IPS-NIHi11 (cell line): ENCODE measurements at places on chromosomes 5 and 9.

DNA sequence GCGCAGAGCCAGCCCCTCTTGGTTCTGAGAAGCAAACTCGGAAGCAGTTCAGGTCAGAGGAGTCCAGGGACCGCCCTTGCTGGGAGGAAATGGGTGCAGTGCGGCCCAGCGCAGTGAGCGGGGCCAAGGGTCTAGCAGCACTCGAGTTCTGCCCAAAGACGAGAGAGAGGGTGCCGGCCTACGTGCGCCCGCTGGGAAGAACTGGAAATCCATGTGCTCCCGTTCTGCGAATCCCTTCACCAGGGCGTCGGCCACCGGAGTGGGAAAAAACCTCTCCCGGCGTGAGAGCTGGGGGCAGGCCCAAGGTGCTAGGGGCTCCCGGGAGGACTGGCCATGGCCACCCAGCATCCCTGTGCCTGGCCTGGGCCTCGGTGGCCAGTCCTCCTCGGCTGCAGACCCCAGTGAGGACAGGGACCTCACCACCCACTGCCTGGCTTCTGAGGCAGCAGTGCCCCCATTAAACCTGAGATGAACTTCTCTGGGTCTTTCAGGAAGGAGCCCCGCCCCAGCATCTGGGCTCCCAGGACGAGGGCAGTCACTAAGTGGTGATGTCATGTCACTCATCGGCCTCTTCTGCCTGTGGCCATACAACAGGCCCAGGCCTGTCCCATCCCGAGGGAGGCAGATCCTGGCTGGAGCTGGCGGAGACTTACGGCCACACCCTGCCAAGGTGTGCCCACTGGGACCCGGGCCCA, 10.6 kb downstream of the TMEM250 start:
- no peak for DNase-seq

- no peak for DNase-seq
Measured at GRCh38 chr5:160171666-160172065, 52.4 kb upstream of the PWWP2A start.

DNA sequence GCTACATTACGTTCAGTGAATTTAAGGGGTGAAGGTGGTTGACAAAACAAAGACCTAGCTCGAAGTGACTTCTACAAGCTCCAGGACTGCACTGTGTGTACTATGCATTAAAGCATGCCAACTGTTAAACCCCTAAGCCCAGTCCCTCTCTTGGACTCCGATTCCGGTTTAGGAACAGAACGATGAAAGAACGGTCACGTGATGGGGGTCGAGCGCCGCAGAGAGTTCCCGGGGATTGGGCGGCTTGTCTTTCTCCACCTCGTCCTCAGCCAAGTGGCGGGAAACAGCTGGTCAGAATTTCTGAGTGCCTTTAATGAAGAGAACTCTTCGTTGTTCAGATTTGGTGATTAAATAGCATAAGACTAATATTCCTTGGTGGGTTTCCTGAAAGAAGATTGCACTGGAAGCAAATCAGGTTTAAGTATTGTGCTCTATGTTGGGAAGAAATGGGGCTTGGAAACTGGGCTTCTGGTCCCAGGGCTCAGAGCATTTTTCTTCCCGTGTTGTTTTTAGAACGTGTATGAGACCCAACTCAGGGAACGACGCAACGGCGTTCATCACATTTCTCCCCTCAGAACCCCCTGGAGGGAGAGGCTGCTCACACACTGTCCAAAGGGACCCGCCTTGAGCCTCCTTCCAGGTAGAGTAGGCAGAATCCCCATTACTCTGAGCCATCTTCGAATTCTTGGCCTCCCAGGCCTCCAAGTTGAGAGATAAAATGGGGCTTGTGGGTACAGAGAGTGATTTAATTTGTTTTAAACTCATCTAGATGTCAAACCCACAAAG, 25.3 kb downstream of the IRX2 start:
- DNase-seq, result no peak

- DNase-seq, result no peak
Measured at GRCh38 chr5:67908126-67908765, 307.3 kb upstream of the PIK3R1 start.

DNA sequence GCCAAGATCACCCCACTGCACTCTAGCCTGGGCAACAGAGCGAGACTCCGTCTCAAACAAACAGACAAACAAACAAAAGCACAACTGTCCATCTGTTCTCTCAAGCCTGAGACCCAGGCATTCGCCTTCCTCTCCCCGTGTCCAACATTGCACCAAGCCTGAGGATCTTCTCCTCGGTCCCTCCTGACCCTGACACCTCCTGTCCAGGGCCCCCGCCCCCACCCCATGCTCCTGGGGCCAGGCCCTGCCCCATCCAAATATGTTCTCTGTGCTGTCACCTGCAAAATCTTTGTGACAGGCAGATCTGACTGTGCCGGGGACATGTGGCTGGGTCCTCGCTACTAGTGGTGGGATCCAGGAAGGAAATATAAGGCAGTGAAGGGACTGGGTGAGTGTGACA, 33.4 kb upstream of the UNC5A start:
- DNase-seq, result no peak

- DNase-seq, result no peak
Measured at GRCh38 chr5:14105718-14106410, 37.3 kb upstream of the TRIO start.

DNA sequence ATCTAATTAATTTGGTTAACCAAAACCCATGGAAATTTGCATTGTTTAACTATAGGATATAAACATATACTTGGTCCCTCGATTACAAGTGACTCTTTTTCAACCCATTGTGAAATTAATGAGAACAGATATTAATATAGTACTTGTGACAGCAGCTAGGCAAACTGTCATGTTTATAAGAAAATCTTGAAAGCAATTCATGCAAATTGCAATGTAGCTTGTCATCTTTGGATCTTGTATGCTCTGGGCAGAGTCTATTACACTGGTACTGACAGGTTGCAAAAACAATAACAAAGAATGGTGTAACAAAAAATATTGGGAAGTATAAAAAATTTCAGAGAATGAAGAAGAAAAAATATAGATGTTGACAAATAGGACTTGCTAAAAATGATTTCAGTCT, 941.0 kb downstream of the DNAH5 start:
- no peak for DNase-seq

DNA sequence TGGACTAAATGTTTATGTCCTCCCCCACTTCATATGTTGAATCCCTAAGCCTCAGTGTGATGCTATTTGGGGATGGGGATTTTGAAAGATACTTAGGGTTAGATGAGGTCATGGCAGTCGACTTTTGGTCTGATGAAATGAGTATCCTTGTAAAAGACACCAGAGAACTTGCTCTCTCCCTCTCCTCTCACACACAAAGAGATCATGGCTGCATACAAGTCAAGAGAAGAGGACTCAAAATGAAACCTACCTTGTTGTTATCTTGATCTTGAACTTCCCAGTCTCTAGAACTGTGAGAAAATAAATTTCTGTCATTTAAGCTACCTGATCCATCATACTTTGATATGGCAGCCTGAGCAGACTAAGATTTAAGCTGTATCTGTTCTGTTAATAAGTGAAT, 144.0 kb upstream of the HAPLN1 start:
- DNase-seq, result no peak

DNA sequence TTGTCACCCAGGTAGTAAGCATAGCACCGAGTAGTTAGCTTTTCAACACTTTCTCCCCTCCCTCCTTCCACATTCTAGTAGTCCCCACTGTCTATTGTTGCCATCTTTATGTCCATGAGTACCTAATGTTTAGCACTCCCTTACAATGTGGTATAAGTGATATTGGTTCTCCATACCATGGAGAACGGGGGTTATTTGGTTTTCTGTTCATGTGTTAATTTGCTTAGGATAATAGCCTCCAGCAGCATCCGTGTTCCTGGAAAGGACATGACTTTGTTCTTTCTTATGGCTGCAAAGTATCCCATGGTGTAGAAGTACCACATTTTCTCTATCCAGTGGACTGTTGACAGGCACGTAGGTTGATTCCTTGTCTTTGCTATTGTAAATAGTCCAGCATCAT, 353.9 kb downstream of the ADGRV1 start:
- DNase-seq, result no peak

DNA sequence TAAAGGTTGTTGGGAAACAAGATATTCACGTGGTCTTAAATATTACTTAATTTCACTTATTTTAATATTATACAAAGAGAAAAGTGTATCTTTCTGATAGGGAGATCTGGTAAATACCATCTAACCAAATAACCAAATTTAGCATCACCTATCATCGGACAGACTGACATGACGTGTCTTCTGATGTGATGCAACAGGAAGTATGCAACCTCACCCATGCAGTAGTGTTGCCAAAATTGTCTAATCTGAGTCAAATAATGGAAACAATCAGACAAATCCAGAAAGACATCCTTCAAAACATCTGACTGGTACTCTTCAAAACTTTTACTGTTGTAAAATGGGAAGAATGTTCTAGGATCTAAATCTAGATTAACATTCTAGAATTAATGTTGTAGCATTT, 148.0 kb downstream of the FGF1 start:
- DNase-seq, result no peak

GRCh38 chr9:136721339-136722092, 9.1 kb downstream of the DIPK1B start:
- DNase-seq, result no peak

DNA sequence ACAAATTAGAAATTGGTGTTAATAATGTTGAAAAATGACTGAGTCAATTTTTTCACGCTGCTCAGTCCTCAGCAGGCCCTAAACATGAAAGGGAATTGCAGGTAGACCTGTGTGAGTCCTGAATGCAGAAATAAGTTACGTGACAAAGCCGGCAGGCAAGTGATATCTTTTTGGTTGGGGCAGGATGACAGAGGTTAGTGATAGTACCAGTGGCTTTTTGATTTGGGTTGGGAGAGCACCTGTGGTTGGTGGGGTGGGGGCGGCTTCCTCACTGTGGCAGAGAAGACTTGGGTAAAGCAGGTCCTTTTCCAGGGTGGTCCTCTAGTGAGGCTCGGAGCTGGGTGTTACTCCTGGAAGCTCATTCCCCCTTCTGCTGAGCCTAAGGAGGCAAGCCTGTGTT, 164.7 kb downstream of the TMEM167A start:
- DNase-seq, result no peak
